Transverse colon (tissue), 4 donors: ENCODE measurements at places on chromosomes 12 and 14.

- no peak for DNase-seq
Observed at GRCh38 chr14:95681153-95681552, 5.1 kb upstream of the TCL1B start.

DNA sequence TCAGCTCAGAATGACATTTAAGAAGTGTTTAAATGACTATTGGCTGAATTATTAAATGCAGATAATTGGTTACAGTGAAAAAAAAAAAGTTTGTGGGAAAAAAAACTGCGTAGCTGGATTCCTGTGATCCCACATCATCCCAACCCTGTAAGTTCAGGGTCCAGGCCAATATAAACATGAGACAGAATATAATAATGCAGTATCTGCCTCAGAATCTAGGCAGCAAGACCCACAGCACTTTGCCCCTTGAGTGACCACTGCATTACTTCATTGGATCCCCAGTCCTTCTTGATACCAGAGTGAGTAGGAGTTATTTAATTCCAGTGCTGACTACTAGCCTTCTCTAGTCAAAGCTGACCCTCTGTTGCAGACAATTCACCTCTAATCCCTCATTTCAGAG, 272.6 kb downstream of the CCER1 start:
- DNase-seq, result no peak

- DNase-seq, result no peak
Observed at GRCh38 chr12:83067981-83068380, 381.3 kb downstream of the TMTC2 start.

DNA sequence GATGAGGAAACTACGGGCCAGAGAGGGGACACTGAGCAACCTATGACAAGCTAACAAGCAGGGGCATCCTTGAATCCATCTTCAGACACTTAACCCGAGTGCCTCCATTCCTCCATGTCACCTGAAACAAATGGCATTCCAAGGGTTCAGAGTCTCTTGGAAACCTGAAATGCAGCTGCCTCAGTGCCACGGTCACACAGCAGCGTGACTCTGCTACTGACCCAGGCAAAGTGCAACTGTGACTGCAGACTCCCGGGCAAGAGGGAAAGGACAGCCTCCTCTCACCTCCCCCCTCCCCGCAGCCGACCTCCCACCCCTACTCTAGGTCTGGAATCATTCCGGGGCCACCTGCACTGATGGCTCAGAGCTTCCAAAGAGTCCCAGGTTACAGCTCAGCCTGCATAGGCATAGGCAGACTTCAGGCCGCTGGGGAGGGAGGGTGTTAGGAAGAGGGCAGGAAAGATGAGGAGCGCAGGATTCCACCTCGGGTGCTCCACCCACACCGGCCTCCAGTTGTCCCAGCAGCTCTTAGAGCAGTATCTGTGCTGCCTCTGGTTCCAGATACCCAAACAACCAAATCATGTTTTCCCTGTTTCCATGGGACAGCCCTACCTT, 53.2 kb downstream of the KCNK10 start:
- DNase-seq, result peak; percentile 35

DNA sequence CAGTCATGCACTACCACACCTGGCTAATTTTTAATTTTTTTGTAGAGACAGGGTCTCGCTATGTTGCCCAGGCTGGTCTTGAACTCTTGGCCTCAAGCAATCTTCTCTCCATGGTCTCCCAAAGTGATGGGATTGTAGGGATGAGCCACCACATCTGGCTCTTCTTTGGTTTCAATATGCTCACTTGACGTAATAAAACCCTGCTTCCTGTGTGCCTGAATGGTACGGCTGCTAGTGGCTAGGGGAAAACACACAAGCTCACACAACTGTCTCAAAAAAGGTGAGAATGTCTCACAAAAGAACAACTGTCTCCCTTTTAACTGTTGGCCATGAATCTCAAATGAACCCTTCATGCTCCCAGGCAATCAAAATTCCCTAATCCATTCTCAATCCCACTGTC, 15.0 kb downstream of the C1S start:
- DNase-seq, result no peak

GRCh38 chr12:71838676-71839075, 883 bp upstream of the TBC1D15 start:
- DNase-seq, result no peak

DNA sequence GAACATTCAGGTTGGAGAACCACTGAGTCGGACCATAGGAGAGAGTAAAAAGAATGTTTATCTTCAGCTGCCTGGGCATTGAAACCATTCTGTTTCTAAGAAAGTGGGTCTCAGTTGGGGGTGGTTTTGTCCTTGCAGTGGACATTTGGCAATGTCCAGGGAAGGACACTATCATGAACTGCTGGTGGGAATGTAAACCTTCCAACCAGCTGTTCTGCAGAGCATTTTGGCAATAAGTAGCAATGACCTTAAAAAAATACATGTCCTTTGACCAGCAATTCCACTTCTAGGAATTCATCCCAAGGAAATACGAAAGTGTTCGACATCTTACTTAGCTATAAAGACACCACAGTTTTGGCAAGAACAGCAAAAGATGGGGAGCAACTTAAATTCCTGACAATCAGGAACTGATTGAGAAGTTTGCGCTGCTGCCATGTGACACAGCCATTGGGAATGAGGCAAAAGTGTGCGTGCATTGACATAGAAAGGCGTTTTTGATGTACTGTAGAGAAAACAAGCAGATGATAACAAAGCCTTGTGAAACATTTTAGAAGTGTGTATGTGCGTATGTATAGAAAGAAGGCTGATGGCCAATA, 82.9 kb upstream of the MAP1LC3B2 start:
- DNase-seq, result no peak

DNA sequence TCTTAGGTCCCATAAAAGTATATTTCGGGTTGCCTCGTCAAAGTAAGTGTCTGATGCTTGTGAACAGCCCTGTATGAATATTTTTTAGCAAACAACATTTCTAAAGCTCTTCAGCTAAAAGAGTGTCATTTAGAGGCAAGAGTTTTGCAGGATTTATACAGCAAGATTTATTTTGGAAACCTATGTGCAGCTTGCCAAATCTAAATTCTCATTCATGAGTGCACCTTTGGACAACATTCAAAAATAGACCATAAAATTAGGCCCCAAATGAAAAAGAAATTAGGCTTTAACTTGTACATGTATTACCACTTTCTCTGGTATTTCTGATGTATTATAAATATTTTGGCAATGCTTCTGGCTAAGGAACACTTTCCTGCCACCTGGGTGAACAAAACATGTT, 224.4 kb upstream of the PDZRN4 start:
- no peak for DNase-seq

GRCh38 chr12:121154793-121155375, 22.2 kb downstream of the P2RX7 start:
- no peak for DNase-seq

- DNase-seq, result no peak
Observed at GRCh38 chr12:131313635-131314034, 359.9 kb downstream of the ADGRD1 start.

GRCh38 chr14:85248881-85249635, 280.9 kb upstream of the FLRT2 start:
- DNase-seq, result no peak

- DNase-seq, result no peak
Observed at GRCh38 chr14:24428628-24429394, 657 bp downstream of the CBLN3 start.

GRCh38 chr12:49928471-49928870, 22.1 kb upstream of the AQP2 start:
- no peak for DNase-seq

DNA sequence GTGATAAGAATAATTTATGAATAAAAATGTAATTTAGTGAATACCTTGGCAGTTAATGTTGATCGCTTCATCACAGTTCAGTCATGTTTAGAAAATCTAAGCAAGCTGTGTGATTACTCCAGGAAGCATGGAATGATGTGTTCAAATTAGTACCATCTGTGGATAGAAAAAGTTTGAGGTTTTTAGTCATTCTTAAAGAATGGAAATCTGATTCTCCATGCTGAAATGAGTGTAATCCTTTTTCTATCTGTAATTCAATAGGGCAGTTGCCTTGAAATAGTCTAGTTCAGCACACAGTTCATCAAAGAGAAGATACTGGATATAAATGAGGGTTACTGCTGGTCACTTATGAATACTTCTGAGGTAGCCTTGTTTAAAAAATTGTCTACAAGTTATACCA, 127.2 kb upstream of the MYF6 start:
- no peak for DNase-seq

GRCh38 chr12:131613678-131614077, 97.2 kb upstream of the SFSWAP start:
- DNase-seq, result peak; percentile 33

DNA sequence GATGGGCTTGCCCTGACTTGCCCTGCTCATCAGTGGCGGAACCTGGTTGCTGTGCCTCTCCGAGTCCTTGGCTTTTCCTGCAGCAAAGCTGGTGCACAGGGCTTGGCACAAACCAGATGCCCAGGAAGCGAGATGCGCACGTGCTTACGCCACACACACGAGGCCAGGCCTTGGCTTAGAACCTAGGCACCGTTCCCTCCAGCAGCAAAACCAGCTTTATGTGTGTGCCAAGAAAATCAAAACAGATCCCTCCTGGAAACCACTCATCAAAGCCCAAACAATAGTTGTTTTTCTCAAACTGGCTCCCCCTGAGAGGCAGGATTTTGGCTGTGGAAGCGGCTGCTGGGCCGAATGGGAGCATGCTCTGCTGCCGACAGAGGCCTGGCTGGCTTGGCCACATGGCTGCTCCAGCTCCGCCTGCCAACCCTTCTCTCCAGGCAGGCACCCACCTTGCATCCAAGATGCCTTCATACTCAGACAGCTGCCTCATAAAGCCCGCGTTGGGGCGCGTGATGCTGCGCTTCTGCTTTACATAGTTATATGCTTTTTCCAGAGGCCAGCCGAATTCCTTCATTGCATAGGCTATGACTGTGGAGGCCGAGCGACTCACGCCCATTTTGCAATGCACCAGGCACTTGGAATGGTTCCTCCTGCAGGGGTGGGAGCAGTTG, 58.7 kb downstream of the SSH1 start:
- peak; percentile 33 for DNase-seq

GRCh38 chr14:74019408-74020137, 424 bp downstream of the BBOF1 start:
- no peak for DNase-seq
